ENCODE measurements at places on chromosomes 1 and 21.

DNA sequence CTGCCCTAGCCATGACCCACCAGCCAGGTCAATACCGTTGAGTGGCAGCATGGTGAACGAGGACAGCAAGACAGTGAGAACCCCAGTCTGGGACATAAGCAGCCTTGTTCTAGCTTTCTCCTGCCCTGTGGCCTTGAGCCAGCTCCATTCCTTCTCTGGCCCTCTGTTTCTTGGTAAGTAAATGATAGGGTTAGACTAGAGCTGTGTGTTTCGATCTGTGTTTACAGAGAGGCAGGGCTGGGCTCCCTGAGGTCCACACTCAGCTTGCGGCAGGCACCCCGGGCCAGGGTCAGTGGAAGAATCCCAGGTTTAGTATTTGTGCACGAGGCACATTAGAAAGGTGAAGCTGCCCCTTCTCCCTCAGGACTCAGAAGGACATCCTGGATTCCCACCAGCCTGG lies 27.3 kb downstream of the FOXO6 start:
- no peak for DNase-seq

DNA sequence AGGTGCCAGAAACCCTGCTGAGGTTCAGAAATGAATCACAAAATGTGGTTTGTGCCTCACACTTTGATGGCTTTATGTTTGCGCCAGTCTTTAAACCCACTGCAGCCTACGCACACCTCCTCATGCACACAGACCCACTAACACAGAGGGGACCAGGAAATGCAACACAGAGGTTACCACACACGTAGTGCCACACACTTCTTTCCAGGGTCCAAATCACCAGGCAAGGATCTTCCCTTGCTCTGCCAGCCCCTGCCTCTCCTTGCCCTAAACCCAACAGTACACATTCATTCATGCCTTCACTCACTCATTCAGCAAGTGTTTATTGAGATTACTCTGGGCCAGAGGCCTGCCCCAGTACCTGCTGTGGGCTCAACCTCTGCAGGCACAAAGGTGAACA lies 17.5 kb downstream of the MAB21L3 start:
- no peak for DNase-seq

DNA sequence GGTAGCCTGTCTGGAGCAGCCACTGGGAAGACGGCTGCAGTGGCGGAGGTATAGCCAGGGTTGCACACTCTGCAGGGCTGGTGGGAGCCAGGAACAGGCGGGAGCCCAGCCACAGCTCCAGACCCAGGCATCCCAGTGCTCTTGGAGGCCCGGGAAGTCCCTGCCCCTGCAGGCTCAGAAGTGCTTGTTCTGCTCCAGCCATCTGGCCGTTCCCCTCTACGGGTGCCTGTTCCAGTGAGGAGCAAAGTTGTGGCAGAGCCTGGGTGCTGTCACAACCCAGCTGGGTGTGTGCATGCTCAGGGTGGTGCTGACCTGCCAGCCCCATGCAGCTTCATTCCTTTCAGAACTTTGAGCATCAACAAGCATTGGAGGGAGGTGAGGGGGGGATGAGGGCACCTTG lies 31.7 kb upstream of the BACE2 start:
- no peak for DNase-seq

GRCh38 chr1:30681782-30682181 lies 41.6 kb downstream of the MATN1 start:
- no peak for DNase-seq

DNA sequence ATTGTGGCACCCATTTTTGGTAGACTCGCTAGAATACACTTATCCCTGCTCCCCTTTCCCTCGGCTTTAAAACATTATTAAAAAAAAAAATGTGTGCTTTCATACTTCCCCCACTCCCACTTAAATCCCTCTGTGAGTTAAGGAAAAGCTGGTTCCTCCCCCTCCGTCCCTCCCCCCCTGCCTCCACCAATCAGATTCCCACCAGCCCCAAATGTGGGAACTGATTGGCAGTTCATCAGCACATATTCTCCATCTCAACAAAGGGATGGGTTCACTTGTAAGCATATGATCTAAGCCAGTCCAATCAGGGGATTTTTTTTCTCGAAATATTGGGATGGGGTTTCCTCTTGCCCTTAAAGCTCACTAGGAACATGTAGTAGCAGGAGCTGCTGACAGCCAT lies 10.8 kb upstream of the FYB2 start:
- no peak for DNase-seq

DNA sequence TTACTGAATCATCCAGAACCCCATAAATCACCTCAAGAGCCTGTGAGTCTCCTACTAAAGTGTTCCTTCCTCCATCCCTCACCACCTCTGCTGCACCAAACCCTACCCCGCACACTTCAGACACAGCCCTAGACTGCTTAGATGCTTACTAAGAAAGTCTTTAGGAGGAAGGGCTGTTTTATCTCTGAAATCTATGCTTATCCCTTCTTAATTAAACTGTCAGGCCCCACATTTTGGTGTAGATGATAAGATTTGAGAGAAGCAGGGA lies 216.8 kb upstream of the SGIP1 start:
- no peak for DNase-seq

DNA sequence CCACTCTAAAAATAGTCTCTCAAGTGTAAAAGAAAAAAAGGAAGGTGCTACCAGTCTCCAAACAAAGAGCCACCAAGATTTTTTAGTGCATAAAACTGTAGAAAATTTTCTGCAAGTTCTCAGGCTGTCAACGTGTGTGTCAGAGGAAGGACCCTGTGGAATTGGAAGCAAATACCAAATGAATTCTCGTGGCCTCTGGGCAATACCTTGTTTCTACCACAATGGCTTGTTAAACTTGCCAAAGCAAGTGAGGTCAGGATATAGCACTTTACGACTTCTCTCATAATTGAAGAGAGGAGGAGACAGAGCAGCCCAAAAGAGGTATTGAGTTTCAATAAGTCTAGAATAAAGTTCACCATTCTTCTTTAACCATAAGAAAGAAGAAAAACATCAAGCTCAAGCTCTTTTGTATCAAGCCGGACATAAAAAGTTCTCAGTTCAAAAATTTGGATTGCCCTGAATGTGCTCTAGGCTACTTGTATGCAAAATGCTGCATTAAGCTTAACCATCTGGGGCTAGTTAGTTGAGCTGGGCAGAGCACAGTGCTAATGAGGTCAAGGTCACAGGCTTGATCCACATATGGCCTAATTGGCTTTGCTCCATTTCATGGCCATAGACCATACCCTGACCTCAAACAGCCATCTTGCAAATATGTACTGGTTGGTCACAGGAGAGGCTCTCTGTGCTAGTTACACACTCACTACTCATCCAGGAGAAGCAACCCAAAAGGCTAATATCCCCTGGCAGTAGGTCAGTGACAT lies 60.5 kb downstream of the TBX15 start:
- DNase-seq = peak; percentile 50

- DNase-seq = no peak
Measured at GRCh38 chr1:32709476-32709875, 6.9 kb upstream of the SYNC start.

DNA sequence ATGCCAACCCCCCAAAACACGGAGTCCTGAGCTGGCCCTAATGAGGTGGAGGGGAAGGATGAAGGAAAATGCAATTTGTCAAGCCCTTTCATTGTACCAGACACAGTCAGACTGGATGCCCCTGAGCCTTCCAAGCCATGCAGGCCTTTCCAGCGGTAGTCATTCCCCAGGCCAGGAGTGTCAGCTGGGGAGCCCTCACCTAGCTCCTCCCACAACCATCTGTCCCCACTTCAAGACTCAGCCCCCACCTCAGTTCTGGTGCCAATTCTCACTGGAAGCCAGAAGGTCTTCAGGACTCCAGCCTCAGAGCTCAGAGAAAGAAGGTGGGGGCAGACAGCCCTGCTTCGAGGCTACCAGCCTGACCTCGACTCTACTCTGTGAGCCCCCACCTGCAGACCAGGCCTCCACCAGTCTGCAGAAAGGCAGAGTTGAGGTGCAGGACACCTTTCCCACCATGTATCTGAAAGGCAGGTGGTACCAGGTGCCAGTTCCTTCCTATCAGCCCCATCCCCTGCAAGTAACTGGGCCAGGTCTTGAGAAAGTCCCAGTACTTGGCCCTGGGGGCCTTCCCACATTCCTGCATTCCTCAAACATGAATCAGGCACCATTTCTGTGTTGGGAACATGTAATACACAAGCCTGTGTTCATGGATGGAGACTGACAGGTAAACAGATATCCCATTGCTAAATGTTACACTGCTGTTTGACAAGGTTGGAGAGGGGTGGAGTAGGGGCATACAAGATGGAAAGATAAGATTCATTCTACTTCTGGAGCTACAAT lies 180.6 kb upstream of the EDN2 start:
- peak; percentile 89 for DNase-seq

- peak; percentile 50 for DNase-seq
Measured at GRCh38 chr21:37368541-37369279, 2.1 kb downstream of the DYRK1A start.

GRCh38 chr21:29187944-29188343 lies 57.5 kb downstream of the MAP3K7CL start:
- DNase-seq = peak; percentile 95

GRCh38 chr1:175481126-175482070 lies 262.0 kb downstream of the TNR start:
- DNase-seq = peak; percentile 9

DNA sequence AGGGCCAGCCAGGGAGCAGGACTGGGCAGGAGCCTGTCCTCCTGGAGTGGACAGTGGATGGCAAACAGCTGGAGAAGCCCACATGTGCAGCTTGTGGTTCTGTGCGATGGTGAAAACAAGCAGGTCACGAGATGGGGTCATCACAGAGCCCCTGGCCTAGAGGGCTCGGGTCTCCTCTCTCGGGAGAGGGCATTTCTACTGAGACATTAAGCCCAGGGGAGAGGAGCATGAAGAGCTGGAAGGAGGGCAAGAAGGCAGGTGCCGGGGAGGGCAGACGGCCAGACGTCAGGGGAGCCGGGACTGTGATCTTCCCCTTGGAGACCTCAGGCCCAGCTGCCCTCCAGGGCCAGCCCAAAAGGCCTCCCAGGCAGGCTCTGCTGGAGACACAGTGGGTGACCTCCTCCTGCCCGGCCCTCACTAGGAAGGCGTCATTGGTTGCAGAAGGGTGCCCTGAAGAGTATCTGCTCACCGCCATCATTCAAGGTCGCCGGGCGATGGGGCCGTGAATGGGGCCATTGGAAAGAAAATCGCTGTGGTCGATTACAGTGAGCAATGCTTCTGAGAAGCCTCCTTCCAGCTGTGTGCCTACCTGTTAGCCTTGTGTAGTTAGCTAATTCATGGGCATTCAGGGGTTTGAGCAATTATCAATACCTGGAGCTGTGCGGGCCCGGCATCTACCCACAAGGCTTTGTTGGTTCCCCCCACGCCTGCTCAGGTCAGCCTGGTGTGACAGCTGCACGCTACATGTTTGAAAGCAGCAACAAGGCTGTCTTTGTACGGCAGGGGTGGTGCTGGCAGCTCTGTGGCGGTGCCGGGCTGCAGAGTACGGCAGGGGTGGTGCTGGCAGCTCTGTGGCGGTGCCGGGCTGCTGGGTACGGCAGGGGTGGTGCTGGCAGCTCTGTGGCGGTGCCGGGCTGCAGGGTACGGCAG lies 72.3 kb upstream of the ACTRT2 start:
- DNase-seq = no peak

DNA sequence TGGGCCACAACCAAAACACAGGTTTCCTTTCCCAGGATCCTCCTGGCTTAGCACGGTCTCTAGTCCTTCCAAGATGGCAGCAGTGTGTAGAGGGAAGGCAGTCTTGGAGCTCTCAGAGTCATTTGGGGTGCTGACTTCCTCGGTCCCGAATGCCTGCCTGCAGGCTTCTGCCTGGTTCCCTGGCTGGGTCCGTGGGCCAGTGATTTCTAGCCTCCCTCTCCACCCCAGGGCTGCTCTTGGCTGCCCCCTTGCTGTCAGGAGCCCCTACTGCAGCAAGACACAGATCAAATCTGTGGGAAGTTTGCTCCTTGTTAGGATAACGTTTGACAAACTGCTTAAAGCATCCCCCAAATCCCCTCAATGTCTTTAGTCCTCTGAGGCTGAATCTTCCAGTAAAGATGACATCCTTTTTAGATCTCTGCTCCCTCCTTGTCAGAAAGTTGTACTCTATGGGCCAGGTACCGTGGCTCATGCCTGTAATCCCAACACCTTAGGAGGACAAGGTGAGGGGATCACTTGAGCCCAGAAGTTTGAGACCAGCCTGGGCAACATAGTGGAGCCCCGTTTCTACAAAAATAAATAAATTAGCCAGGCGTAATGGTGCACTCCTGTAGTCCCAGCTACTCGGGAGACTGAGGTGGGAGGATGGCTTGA lies 272.5 kb downstream of the RRAGC start:
- DNase-seq = peak; percentile 22

GRCh38 chr1:15152318-15153183 lies 996 bp upstream of the TMEM51 start:
- peak; percentile 75 for DNase-seq

DNA sequence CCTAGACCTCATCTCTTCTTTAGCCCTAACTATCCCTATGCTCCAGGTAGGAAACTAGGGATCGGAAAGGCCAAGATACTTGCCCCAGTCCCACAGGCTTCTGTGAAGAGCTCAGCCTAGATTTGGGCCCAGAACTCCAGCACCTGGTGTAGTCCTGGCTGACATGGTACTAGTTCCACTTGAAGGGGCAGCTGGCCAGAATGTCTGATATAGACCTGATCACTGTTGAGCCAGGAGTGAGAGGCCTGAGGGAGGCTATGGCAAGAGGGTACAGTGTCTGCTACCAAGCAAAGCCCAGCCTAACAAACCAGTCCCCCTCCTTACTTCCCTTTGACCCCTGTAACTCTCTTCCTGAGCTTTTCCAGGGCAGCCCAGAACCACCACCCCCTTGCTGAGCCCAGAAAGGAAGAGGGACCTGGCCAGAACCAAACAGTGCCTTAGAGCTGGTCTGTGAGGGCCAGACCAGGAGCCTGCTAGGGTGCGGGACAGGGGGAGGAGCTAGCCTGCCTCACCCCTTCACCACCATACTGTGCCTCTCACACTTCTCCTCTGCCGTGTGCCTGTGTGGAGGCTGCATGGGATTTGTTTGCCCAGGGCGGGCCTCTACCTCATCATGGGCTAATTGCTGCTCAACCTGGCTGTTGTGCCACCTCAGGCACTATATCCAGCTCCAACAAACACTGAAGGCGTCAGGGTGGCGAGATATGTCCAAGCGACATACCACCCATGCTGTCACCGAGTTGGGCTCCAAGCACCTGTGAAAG lies 10.9 kb downstream of the POMGNT1 start:
- DNase-seq = no peak

DNA sequence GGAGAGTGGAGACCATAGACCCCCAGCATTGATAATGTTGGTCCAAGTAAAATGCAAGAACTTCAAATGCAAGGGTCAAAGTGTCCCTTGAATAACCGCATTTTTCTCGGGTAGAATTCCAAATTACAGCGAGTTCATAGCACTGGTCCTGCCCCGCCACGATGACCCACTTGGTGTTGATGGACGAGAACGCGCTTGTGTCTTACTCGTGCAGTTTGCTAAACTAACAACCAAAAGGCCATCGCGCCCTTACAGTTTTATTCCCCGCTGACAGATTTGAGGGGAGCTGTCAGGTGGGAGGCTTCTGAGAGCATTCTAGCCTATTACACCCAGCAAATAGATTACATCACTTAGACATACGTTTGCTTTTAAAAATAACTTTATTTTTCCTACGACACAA lies 17.3 kb upstream of the TSPEAR start:
- no peak for DNase-seq

DNA sequence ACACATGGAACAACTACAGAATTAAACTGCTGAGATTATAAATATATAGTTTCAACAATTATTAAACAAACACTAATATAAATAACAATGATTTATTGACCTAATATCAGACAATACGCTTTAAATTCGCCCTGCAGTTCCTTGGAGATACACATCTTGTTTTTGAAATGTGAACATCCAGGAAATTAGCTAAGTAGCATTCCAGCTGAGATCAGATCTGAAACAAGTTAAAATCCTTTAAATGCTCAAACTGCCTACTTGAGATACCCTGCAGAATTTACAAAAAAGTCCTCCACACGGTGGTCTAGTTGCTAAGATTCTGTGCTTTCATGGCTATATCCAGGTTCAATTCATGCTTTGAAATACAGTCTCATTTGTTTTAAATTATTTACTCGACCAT lies 101.4 kb upstream of the OLFM3 start:
- no peak for DNase-seq

All from fibroblast of skin of right biceps (primary cell).